ENCODE measurements at places on chromosomes 16 and 17.

DNA sequence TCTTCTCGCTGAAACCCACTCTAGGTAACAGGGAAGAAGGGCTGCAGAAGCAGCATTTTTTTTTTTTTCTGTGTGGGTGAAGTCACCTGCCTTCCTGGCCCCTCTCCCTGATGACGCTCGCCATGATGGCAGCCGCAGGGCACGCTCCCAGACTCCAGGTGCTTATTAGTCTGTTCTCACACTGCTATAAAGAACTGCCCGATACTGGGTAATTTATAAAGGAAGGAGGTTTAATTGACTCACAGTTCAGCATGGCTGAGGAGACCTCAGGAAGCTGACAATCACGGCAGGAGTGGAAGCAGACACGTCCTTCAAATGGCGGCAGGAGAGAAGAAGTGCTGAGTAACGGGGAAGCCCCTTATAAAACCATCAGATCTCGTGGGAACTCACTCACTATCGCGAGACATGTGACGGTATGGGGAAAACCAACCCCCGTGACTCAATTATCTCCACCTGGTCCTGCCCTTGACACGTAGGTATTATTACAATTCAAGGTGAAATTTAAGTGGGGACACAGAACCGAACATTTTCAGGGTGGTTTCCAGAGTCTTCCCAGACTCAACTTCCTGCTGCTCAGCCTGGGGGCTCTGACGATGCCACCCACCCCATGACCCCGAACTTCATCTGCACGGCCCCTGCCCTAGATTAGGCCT lies 34.9 kb upstream of the NLRP1 start:
- no peak for DNase-seq

- DNase-seq = no peak
These were observed 32.8 kb downstream of the DHX38 start for GRCh38 chr16:72126429-72126765.

GRCh38 chr17:69388822-69389442 lies 25.6 kb upstream of the MAP2K6 start:
- no peak for DNase-seq

DNA sequence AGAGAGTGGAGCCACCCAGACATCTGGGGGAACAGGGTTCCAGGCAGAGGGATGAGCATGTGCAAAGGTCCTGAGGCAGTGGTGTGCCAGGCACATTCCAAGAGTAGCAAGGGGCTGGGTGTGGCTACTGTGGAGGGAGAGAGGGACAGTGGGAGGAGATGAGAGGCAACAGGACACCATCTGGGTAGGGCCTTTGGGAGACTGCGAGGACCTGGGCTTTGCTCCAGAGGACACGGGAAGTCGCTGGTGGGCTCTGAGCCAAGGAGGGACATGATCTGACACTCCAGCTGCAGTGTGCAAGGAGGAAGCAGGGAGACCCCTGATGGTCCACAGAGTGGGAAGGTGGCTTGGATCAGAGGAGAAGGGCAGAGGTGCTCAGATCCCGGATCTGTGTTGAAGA lies 56.7 kb upstream of the MED9 start:
- no peak for DNase-seq

DNA sequence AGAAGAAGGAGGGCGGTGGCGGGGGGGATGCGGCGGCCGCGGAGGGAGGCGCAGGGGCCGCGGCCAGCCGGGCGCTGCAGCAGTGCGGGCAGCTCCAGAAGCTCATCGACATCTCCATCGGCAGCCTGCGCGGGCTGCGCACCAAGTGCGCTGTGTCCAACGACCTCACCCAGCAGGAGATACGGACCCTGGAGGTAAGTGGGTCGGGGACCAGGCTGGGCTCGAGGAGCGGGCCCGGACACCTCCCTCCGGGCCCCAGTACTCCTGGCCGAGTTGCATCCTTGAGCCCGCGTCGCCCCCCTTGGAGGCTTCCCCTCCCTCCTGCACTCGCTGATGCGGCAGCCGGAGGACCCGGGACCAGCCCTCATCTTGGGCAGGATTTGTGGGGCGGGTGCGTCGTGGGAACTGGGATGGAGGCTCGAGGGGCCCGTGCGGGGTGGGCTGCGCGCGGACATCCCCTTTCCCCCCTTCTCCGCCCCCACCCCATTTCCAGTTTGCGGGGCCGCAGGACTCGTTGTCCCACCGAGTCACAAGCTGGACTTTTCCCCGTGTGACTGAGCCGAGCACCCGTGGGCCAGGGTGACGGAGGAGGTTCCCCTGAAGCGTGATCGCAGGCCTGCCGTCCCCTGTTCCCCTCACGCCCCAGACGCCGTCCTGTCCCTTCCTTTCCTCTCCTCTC lies 572 bp downstream of the KSR1 start:
- peak; percentile 60 for DNase-seq

- peak; percentile 72 for DNase-seq
These were observed 223.8 kb downstream of the IRF8 start for GRCh38 chr16:86122681-86123342.

- no peak for DNase-seq
These were observed 9.8 kb downstream of the ADAM11 start for GRCh38 chr17:44768505-44769142.

GRCh38 chr17:37847811-37848331 lies 76.3 kb upstream of the TBC1D3K start:
- DNase-seq = no peak

DNA sequence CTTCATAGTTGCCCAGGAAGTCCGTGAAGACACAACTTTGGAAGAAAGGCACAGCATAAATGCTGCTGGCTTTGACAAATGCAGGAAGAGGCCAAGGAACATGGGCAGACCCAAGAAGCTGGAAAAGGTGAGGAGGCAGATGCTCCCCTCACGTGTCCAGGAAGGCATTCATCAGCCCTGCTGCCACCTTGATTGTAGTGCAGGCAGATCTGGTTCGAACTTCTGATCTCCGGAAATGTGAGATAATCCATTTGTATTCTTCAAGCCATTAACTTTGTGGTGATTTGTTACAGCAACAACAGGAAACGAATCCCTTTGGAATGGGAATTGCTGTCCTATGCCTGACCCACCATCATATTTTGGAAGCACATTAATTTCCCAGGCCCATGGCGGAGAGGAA lies 28.5 kb upstream of the LCMT1 start:
- DNase-seq = no peak

- DNase-seq = no peak
These were observed 8.7 kb downstream of the SLC12A4 start for GRCh38 chr16:67959536-67960329.

- peak; percentile 72 for DNase-seq
These were observed 33.2 kb downstream of the TMEM235 start for GRCh38 chr17:78264590-78264989.

DNA sequence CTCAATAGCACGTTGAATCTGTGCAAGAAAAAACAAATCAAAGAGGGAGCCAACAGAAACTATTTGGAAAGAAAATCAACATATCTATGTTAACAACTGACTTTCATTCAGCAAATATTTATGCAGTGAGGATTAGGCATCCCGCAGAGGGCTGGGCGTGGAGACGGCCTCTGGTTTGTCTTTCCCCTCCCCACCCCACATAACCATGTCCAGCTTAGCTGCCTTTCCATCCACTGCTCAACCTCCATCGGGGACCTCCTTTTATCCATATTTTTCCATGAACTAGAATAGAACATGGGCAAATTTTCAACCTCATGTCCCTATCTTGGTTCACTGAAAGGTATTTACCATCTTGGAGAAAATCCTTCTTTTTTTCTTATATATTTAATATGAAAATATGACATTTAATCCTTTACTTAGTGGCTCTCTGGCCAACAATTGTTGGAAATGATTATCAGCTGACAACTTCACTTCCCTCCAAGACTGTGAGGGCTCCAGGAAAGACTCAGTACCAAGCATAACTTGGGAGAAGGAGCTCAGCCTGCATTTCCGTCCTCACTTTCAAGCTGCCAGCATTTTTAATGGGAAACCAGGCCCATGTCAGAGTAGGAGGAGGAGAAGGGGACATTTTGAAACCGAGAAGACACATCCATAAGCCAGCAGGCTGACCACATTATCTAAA lies 462.6 kb upstream of the MAF start:
- no peak for DNase-seq

DNA sequence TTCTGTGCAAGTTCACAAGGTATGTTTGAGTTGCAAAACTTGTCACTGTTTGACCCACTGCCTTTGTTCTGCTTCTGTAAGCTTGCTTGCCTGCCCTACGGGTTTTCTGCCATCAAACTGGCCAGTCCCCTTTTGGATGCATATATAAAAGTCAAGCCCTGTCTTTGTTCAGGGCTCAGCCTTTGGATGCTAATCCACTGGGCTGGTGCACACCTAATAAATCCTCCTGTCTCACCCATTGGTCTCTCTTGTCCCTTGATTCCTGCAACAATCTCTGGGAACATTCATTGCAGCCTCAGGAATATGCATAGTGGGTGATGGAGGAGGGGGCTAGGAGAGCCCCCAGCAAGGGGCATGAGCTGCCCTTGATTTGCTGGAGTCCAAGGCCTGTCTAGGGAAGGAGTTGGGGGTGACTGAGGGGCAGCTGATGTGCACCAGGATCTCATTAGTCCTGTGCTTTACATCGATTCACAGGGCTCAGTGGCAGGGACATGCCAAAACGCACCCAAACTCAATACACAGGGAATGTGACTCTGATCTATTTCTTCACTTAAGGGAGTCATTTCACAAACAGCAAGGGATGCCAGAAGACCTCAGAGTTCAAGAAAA lies 225.4 kb upstream of the NLRP1 start:
- DNase-seq = no peak

DNA sequence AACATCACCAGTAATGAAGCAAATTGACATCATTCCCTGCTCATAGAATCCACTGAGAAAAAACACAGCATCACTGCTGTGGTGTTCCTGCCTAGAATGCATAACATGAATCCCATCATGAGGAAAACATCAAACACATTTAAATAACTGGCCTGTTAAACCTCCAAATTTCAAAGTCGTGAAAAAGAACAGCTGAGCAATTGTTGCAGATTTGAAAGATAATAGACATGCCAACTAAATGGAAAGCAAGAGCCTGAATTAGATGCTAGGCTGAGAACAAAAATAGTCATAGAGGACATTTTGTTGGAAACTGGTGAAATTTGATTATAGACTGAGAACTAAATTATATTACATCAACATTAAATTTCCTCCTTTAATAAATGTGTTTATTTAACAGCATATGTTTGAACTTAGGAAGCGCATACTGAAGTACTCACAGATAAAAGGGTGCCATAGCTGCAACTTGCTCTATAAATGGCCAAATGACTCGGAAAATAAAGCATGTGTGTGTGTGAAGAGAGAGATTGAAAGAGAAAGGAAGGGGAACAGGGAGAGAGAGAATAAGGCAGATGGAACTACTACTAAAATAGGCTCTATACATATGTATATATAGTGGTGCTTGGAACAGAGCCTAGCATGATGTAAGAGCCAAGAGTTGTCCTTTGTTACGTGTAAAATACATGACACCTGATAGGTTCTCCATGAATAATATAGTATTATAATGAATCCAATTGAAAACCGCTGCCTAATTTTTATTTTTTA lies 305.0 kb upstream of the MON1B start:
- DNase-seq = no peak

- no peak for DNase-seq
These were observed 8.4 kb downstream of the C16orf95 start for GRCh38 chr16:87308826-87309225.

GRCh38 chr17:15508466-15508865 lies 41.0 kb upstream of the CDRT4 start:
- no peak for DNase-seq

DNA sequence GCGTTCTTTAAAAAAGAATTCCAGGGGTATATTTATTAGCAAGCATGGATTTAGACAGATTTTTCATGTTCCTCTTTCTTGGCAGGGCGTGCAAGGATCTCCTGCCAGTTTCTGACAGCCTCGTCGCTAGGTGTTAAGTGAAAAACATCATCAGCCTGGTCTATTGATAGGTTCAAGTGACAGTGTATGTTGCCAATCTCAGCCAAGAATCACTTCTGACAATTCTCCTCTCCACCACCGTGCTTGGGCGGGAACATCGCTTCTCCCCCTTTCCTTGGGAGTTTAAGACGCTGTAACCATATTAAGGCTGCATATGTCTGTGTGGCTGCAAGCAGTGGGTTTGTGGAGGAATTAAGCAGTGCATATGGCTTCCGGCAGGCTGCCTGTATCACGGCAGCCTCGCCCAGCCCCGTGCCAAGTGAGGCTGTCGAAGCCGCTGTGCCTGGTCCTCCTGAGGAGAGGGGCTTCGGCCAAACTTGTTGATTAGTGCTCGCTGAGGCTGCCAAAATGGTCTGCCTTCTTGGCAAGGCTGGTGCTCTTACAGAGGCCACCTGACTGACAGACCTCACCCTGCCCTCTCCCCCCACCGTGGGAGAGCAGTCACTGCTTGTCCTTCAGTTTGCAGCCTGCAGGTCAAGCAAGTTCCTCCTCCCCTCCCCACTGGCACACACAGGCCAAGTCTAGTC lies 132.2 kb upstream of the MPHOSPH6 start:
- no peak for DNase-seq

DNA sequence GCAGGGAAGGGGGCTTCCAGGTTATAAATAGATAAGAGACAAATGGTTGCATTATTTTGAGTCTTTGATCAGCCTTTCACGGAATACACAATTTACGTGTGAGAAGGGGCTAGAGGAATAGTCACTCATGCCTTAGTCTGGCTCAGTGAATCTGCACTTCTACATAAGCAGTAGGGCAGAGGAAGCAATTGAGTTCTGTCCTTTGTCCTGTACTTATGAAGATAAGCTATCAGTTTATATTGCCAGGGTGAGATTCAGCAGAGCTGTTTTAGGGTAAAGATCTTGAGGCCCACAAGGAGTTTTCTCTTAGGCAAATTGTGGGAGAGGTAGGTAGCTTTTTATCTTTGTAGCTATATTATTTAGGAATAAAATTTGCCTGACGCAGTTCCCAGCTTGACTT lies 33.3 kb downstream of the TOM1L1 start:
- DNase-seq = no peak

GRCh38 chr16:49821614-49822282 lies 34.2 kb downstream of the ZNF423 start:
- peak; percentile 78 for DNase-seq

- no peak for DNase-seq
These were observed 593 bp upstream of the HEXIM1 start for GRCh38 chr17:45147581-45148182.

- DNase-seq = peak; percentile 70
These were observed 37.4 kb downstream of the CLEC16A start for GRCh38 chr16:10981697-10982216.

DNA sequence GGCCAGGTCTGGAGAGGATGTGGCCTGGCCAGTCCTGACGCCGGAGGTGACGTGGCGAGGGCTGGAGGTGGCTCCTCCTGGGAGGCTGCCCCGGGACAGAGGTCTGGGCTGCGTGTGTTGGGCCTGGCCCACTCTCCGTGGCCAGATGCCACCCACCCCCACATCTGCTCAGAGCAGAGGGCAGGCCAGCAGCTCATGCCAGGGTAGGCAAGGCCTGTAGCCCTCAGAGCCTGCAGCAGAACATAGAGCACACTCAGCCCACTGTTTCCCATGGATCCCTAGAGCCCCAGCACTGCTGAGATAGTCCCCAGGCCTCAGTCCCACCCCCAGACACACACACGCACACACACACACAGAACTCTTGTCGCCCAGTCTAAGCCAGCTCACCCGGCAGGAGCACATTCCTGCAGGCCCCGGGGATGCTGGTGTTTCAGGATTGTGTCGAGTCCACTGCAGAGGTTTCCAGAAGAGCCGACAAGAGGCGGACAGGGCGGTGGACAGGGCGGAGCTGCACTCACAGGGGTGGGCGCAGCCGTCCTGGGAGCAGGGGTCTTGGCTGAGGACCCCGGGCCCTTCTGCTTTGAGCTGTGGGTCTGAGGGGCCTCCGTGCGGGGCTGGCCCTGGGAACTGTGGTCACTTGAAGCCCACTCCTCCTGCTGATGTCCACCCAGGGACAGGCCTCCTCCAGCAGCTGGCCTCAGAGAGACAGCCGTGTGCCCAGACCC lies 33.4 kb downstream of the SOX8 start:
- no peak for DNase-seq
